ENCODE measurements at places on chromosomes 12 and 14.

DNA sequence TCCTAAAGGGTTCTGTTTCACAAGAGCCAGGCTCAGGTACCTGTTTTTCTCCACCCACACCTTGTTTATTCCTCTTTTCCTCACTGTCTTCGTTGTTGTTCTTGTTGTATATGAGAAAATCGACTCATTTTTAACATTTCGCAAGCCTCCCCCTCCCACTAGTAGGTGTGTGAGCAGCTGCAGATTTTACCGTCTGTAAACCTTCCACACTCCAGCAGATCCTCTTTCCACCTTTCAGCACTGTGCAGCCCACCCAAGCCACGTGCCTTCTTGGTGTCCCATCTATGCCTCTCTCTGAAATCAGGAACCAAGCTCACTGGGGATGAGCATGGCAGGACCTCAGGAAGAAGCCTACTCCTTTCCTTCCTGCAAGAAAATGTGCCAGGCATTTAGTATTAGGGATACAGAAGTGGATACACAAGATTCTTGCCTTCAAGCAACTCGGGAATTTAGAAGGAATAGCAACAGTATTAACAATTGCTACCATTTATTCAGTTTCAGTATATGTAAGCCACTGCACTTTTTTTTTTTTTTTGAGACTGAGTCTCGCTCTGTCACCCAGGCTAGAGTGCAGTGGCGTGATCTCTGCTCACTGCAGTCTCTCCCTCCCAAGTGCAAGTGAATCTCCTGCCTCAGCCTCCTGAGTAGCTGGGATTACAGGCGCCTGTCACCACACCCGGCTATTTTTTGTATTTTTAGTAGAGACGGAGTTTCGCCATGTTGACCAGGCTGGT, 113.6 kb downstream of the CHST11 start:
- no peak for DNase-seq

GRCh38 chr12:29688914-29689313, 94.8 kb downstream of the TMTC1 start:
- DNase-seq, result no peak

- DNase-seq, result no peak
Measured at GRCh38 chr14:56805992-56806727, 4.1 kb downstream of the OTX2 start.

DNA sequence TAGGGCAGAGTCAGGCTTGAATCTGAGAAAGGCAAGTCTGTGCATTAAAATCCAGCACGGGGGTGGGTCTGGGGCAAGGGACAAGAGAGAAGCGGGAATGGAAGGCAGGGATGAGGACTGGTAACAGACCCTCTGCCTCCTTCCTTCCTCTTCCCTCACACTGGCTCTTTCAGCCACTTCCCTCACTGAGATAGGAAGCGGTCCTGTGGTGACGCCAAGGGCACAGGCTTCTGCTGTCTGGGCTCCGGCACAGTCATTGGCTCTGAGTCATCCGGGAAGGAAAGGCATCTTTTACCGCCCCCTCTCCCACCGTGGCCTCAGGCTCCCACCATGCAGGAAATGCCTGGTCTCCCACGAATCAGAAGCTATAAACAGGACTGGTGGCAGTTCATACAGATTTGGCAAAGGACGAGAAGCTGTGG, 70.2 kb downstream of the ETV6 start:
- peak; percentile 99 for DNase-seq

DNA sequence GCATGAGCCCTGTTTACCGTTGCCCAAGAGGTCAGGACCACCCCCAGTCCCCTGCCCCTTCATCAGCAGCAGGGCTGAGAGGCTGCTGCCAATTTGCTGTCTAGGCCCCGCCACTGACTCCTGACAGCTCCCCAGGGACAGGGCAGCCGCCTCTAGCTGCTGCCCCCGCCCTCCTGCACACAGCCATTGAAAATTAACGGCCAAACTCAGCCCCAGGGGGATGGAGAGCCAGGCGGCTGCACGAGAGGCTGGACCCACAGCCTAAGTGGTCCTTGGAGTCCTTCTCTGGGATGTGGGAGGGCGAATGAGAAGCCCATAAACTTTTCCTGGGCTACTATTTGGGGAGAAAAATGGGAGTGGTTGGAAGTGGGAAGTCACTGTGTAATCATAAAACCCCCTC, 4.6 kb downstream of the FOXN4 start:
- no peak for DNase-seq

- peak; percentile 57 for DNase-seq
Measured at GRCh38 chr12:64744422-64745258, 14.6 kb downstream of the GNS start.

DNA sequence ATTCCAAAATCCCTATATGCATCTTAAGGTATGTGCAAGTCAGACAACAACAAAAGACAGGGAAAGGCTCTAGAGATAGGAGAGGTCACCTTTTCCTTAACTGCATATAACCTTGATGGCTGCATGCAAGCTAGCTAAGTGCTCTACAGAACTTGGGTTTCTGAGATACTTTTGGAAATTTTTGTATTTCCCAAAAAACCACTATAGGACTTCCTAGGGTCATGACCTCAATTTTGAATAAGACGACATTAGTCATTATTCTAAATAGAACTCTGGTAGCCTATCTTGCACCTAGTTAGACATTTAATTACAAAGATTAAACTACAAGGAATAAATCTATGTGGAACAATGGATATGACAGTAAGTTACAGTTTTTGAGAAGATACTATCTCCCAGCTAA, 309.3 kb downstream of the BCAT1 start:
- DNase-seq, result no peak

GRCh38 chr14:64611358-64612020, 61.7 kb downstream of the PPP1R36 start:
- peak; percentile 34 for DNase-seq

DNA sequence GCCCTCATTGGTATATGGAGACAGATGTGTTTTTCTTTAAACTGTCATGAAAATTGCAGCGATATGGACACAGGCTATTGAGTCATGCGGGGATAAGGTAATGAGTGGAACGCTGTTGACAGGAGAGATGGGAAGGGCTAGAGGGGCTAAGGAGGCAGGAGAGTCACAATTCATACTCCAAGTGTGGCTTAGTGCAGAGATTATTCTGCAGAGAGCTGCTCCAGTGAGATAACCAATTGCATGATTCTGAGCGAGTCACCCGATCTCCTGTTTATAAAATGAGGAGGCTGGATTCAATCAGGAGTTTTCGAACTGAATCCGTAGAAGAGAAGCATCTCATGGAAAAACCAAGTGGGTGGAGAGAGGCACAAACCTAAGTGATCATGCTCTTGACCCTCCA, 106.4 kb upstream of the PLEKHG7 start:
- peak; percentile 69 for DNase-seq

DNA sequence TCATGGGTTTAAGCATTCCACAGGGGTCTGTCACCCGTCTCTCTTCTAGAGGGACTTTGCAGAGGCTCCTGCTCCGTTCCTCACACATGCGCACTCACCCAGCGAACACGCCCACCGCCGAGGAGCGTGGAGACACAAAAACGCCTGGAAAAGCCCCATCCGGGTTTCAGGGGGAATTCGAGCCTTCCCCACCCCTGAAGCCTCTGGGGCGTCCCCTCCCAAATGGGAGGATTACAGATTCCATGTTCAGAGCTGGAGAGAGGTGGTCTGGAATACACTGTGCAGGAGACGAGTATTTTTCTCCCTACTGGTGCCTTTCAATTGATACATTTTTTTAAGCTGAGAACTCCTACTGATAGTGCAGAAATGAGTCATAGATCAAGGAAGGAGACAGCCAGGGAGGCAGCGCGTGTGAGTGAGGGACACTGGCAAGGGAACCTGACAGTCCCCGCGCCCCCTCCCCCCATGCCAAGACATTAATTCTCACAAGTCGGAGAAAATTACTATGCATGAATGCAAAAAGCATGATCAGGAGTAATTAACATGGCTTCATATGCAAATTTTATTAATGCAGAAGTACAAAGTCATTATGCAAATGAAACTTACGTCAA, 36.9 kb downstream of the BCL11B start:
- no peak for DNase-seq

GRCh38 chr14:33710273-33710672, 240.6 kb downstream of the EGLN3 start:
- DNase-seq, result no peak

DNA sequence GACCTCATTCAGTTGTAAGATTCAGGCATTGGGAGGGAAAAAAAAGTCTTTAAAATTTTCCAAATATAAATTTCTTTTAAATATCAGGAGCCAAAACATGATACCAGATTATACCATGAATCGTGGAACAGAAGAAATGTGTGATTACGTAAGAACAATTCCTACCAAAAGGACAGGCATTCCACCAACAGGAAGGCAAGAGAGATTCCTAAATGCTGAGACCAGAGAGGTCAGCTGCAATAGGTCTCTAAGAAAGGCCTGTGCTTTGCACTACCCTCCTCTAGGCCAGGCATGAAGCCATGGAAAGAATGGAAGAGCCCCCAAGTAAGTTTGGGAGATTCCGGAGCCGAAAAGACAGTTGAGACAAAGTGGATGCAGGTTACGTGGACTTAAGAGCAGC, 83.7 kb downstream of the PTGER2 start:
- no peak for DNase-seq

DNA sequence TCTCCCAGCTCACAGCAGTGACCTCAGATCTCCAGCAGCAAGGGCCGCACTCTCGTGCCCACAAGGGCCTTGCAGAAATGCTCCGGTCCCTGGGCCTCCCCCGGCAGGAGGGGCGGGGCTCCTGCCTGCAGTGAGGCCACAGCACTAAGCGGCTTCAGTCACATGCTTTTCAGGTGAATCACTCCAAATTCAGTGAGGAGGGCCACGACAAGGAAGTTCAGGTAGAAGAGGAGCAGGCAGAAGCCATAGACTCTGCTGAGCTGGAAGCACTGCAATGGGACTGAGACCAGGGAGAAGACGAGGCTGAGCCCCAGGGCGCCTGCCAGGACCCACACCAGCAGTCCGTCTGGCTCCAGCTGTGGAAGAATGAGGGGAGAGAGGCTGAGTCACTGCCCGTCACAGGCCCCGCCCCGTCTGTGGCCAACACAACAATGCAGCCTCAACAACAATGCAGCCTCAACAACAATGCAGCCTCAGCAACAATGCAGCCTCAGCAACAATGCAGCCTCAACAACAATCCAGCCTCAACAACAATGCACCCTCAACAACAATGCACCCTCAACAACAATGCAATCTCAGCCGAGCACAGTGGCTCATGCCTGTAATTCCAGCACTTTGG, 35.2 kb downstream of the SLC8B1 start:
- peak; percentile 91 for DNase-seq

DNA sequence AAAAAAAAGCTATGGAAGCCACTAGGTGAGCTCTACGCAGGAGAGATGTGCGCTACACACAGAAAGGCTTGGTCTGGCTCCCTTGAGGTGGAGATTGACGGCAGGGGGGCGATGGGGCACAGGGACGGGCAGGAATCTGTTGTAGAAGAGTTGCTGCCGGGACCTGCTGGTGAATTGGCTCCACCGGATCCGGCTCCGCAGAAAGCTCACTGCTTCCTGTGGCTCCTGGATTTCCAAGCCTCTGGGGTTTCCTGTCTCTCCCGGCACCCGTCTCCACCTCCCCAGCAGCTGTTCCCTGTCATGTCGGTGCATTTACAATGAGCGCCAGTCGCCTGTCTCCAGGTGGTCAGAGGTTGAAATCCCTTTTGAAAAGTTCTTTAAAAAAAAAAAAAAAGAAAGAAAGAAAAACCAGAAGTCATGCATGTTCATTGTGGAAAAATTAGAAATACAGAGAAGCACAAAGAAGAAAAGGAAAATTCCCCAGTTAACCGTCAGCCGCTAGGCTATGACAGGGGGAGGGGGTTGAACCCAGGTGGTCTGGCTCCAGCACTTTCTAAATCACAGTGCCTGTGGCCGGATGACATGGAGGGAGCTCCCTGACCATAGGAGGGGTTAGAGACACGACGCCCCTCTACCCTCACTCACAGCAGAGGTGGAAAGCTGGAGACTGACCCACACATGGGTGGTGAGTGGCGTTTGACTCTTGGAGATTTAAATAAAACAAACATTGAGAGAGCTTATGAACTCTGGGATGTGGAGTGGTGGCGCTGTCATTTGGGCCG, 20.8 kb downstream of the FAM222A start:
- no peak for DNase-seq

GRCh38 chr14:74147571-74147970, 62.8 kb downstream of the LIN52 start:
- DNase-seq, result no peak

- no peak for DNase-seq
Measured at GRCh38 chr14:101709962-101710931, 51.3 kb upstream of the PPP2R5C start.

All from GM23248 (cell line).